ENCODE measurements at places on chromosomes 3 and 15. TPM values are rescaled to one million over a fixed set of nuclear protein-coding genes. Genes with fewer than 3 reads are reported as not detected.

AGBL1 gene
- not detected for total RNA-seq

SPCS1 gene
- 77.0 TPM for total RNA-seq

FES gene
- 26.1 TPM for total RNA-seq

DNA sequence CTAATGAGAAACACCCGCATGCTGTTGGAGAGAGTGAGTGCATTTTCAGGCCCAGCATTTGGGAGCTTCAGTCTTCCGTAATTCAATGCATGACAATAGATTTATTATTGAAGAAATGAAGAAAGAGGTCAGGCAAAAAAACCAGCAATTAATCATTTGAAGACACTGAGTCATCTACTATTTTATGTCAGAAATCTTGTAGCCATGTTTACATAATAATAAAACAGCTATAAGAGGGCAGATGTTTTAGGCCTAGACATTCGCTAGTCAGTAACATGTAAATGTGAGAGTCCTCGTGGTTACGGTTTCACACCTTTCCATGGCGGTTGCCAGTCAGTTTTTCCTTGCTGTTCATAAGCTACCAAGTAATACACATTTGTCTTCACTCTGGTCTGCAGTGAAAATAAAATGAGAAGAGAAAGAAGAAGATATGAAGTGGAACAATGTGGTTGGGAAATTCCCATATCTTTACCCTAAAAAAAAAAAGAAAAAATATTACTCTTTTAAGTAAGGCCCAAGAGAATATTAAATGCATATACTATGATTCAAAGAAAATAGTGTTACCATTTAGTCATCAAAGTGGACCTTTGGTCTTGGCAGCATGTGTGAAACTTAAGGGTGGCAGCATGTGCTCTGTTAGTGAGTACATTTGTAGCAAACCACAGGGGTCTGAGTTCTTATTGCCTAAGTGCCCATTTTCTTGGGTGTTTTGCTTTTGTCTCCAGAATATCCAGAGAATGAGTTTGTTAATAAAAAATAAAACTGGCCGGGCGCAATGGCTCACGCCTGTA, 140.5 kb upstream of the TBL1XR1 start:
- DNase-seq, result peak; percentile 49

GRCh38 chr3:42582474-42583070, 805 bp upstream of the SEC22C start:
- DNase-seq, result no peak

DNA sequence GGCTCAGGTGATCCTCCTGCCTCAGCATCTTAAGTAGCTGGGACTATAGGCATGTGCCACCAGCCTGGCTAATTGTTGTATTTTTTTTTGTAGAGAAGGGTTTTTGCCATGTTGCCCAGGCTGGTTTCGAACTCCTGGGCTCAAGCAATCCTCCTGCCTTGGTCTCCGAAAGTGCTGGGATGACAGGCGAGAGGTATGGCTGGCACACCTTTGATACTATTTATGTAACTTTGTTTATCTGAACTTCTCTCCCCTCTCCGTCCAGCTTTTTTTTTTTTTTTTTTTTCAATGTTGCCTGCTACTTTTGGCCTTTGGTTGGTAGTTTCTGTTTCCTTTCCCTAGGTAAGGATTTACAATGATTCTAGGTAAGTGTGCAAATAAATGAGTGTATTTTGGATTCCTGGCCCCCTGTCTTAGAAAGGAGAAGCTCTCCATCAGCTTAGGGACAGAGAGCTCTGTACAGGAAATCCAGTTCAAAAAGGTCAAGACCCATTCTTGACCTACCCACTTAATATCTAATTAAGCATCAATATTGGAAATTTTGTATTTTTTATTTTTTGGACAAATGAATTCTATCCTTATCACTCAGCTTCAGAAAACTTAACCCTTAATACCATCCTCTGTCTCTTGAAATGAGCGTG, 6.8 kb downstream of the ARL6IP5 start:
- no peak for DNase-seq

DNA sequence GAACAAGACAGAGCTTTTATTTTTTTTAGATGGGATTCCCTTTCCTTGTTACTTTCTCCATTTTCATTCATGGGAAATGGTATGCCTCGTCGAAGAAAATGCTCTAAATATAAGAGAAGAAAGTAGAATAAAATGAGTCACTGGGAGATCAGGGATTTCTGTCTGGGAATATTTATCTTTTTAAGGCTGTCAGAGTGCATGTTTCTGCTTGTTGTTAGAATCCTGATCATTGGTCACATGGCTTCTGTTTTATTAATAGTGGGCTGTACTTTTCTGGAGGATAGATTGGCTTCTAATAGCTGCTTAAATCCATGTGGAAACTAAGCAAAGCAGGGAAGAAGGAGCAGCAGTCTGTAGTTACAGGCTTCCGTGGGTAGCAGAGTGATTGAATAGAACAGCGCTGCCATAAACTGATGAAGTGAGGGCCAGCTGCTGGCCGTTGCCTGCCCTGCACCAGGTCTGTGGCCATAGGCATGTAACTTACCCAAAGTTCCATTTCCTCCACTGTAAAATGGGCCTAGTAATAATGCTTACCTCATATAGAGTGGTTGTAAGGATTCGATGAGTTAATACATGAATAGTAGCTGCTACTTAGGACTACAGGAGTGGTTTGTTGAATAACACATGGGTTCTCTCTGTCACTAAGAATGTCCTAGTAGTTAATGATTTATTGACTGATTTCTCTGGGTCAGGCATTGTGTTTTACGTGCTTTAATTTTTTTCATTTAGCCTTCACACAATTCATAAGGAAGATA, 289.9 kb downstream of the SATB1 start:
- DNase-seq, result no peak

DNA sequence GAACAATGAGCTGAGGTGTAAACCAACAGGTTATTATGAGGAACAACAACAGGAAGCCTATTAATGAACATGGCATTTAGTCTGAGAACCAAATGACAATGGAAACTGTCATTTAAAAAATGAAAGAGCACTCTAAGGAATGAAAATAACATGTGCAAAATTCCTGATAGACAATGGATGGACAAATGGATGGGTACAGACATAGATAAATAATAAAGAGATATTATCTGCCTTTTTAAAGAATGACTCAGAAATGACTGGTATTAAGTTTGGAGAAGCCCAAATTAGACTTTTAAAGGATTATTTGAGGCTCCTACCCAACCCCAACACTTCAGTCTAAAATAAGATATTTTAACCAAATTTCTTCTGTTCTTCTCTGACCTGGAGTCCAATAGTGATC, 650.5 kb upstream of the ZNF385D start:
- DNase-seq, result no peak
